Hepatocyte (in vitro differentiated cells): ENCODE measurements at places on chromosomes 4 and X.

GRCh38 chr4:95465010-95465409 is 83.8 kb downstream of the UNC5C start:
- DNase-seq = no peak

DNA sequence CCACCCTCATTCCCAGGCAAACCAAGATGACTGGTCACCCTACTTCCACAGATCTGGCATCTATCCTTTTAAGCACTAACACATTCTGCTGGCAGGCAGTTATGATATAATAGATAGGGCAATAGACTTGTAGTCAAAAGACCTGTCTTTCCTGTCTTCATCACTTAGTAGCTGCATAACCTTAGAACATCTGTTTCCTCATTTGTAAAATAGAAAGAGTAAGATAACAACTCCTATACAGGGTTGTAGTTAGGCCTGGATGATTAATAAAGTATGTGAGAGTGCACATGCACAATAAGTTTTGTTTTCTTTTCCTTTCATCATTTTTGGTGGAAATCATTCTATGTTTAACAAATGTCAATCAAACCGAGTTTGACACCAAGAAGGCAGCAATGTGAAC is 72.1 kb downstream of the GPR82 start:
- DNase-seq = no peak

GRCh38 chrX:155870958-155871357 is 10.2 kb upstream of the VAMP7 start:
- DNase-seq = no peak

DNA sequence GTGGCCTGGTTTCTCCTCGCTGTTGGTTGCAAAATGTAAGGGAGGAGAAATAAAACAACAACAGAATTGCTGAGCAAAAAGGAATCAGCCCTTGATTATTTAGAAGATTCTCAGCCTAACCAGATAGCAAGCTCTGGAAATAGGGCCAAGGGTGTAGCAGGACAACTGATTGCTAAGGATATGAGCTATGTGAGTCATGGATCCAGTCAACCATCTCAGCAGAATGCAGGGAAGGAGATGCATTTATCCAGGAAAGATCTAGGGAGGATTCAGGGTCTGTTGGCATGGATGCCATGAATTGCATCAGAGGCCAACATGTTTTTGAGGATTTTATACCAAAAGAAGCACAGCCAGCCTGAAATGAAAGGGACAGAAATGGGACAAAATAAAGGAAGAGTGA is 2.2 kb upstream of the XAGE3 start:
- DNase-seq = no peak
